ENCODE measurements at places on chromosomes 16 and 17.

DNA sequence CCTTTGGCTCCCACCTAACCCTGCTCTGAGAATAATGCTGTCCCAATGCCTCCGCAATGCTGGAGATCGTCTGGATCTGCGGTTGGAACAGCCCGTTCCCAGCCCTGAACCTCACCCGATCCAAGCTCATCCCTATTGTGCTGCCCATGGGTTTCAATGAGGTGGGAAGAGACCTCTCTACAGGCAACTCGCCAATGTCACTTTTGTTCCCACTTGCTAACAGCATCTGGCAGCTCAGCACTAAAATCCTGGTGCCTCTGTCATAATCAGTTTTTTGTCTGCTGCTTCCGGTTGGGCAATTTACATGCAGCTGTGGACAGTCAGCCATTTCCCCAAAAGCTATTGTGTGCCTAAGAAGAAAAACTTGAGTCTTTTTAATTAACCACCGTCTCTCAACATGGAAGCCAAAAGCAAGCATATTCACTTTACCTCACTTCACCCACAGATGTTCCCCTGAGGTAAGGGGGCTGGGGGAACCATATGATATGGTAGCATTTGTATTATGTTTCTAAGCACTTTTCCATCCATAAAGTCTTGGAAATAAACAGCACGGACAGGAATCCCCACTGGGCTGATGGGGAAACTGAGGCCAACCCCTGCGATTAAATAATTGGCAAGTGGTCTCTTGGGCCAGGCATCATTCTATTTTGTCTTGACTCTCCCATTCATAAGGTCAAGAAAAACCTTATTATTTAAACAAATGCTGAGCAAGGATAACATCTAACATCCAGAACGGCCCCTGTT, 159.2 kb upstream of the CDH5 start:
- no peak for DNase-seq

- no peak for DNase-seq
Observed at GRCh38 chr17:962670-963069, 16.9 kb downstream of the NXN start.

DNA sequence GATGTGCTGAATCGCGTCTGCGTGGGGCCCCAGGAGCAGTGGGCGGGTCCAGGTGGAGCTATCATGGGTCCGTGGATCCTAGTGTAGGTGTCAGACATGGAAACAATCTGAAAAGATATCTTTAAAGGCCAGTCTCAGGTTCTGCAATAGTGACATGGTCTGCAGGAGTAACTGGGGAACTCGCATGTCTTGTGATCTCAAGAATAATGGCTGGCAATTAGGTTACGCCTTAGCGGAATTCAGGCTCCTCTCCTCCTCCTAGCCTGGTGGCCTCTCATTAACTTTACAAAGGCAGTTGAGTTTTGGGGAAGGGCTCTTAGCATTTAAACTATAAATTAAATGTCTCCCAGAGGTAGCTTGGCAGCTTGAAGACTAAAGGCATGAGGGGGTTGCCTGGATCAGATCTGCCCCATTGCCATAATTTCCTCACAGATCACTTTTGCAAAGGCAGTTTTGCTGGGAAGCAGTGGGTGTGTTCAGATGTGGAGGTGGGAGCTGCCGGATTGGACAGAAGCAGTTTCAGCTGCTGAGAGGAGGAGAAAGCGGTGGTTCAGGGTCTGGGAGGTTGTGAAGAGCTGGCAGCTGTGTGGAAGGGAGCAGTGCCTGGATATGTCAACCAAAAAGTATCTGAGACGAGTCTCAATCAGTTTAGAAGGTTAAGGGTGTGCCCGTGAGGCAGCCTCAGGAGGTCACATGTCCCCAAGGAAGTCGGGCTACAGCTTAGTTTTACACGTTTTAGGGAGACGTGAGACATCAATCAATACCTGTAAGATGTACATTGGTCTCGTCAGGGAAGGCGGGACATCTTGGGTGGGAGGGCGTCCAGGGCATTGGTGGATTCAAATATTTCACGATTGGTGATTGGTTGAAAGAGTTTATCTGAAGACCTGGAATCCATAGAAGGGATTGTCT, 2.7 kb downstream of the TBCD start:
- DNase-seq, result no peak

DNA sequence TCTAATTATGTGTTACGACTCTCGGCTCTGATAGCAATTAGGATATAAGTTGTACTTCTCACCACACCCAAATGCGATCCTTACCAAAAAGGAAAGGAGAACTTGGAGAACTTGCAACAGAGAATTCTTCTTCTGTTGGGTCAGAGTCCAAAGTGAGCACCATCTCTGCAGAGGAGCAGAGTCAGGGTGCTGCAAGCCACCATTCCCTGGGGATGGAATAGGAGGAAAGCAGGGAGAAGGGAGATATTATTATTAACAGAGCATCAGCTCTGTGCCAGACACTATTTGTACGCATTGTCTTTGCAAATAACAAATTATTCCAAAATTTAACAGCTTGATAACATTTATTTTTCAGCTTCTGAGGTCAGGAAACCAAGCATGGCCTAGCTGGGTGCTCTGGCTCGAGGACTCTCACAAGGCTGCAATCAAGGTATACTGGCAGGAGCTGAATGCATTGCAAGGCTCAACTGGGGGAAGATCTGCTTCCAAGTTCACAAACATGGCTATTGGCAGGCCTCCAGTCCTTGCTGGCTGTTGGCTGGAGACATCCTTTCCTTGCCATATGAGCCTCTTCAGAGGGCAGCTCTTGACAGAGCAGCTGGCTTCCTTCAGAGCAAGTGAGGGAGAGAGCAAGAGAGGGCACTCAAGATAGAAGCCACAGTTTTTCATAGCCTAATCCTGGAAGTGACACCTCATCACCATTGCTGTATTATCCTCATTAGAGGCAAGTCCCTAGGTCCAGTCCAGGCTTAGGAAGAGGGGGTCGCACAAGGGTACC, 296.2 kb upstream of the CDH5 start:
- no peak for DNase-seq

DNA sequence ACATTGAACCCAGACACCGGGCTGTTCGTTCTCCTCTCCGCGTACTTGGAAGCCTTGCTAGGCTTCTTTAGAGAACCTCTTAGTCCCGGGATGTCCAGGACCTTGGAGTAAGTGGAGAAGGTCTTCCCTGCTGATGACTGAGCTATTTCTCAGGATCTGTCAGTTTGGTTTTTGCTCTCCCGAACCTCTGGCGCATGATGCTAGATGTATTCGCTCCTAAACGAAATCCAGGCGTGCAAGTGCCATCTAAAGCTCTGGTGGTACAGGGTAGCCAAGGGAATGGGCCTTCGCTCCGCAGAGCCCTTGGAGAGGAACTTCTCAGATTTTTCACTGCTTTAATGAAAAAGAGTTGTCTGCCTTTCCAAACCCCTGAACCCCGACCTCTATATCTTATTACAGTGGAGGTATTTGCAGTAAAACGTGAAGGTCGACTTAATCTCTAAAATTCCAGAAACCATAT, 547 bp downstream of the VMP1 start:
- no peak for DNase-seq

- no peak for DNase-seq
Observed at GRCh38 chr17:72357764-72358365, 237.0 kb downstream of the SOX9 start.

- no peak for DNase-seq
Observed at GRCh38 chr16:29860218-29860617, 2.8 kb downstream of the CDIPT start.

DNA sequence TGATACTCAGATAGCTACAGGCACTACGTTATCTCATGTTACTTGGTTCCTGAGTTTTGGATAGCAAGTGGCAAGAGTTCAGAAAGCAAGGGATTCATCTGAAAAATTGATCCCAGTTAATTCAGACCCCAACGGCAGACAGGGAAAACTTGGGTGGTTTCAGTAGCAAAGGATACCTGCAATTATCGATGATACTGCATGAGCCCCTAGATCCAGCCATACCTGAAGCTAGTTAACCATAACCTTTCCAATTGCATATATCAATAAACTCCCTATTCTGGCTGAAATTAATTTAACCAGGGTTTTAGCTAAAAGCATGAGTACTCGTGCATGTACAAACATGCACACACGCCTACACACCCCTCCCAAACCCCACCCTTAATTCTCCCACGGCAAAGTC, 4.3 kb downstream of the KNOP1 start:
- no peak for DNase-seq

Data from ascending aorta (tissue), 2 donors.